ENCODE measurements at places on chromosomes 16 and 17.

DNA sequence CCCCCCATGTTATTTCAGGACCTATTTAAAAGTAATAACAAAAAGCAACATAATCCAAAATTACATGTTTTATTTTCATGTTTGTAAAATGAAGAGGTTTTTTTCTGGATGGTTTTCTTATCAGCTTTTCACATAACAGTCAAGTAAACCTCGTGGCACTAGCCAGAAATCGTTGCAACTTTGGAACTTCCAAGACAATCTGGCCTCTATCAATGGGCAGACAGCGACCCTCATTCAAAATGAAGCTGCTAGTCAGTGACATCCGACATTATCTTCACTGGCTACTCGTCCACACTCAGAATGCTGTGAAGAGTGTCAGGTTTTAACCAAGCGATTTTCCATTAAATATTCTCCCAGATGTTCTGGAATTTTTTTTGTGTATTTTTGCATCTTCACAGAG lies 22.7 kb downstream of the ZNF652 start:
- DNase-seq, result no peak

DNA sequence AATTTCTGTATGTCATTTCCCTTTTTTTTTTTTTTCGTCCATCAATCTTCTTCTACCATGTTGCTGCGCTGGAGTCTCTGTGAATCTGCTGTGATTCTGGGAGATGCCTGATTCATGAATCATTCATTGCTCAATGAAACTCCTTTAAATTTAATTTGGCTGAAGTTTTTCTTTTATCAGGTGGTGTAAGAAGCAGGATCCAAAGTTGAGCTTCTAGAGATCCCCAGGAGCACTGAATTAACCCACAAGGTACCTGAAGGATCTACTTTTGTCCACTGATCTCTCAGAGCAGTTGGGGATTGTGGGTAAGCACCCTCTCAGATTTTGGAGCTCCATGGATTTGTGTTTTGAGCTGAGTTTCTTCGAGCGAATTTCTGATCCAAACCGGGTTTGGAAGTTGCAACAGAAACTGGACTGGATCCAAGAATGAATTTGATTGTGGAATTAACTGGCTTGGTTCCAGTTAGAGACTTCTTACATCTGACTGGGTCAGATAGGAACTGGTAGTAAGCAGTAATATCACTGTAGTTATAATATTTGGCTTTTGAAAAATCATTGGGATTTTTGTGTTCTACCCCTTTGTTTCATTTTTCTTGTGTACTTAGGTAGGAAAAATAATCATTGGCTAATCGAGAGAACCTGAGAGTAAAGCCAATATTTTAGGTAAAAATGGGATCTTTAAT lies 447.8 kb upstream of the TOM1L1 start:
- DNase-seq, result no peak

GRCh38 chr17:34858591-34859565 lies 102.4 kb downstream of the CCT6B start:
- no peak for DNase-seq

DNA sequence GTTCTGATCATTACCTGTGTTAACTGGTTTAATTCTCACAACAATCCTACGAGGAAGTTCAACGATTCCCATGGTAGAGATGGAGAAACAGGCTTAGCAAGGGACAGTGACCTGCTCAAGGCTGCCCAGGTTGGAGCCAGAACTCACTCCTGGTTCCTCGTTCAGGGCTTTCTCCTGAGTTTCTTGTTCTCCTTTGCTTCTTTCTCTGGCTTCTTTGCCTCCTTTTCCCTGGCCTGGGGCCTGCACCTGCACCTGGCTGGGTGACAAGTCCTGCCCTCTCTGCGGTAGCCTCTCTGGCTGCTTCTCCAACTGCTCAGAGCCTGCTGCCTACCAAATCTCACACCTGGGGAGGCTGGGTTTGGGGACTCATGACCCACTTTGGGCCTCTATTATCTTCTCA lies 2.8 kb downstream of the CCL22 start:
- DNase-seq, result no peak

DNA sequence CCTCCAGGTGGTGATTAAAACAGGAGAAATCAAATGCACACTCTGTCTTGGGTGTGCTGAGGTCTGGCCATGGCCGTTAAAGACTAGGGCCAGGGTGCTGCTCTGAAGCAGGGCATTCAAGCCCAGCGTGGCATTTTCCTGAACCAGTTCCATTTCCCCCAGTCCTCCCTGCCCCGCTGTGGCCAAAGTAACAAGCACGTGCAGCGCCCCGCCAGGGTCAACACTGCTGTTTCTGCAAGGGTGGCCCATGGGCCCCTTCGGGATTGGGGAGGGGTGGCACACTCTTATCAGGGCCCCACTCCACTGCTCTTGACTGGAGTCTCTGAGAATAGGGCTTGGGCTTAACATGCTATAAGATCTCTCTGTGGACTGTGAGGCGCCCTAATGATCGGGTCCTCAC lies 72.9 kb downstream of the IL21R start:
- DNase-seq, result no peak

DNA sequence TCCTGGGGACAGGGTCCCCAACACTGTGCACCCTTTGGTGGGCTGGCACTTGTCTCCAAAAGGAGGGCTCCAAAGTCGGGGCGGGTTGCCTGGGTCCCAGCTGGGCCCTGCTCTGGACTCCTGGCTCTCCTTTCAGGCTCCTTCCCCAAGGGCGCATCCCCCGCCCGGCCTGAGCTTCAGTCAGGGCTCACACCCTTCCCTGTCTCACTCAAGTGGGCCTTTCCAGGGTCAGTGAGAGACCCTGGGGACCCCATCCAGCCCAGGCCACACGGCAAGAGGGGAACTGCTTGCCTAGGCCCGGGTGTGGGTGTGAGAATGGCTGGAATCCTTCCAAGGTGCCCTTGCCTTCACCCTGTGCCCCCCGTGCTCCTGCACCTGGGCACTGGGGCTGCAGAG lies 41.8 kb upstream of the SLC38A10 start:
- no peak for DNase-seq

- DNase-seq, result no peak
Measured at GRCh38 chr17:30422171-30422570, 43.4 kb downstream of the CPD start.
